Esophagus squamous epithelium (tissue), 5 donors: ENCODE measurements at places on chromosomes 12 and 14.

GRCh38 chr12:3300833-3301401 is 190.1 kb upstream of the PRMT8 start:
- DNase-seq: no peak

DNA sequence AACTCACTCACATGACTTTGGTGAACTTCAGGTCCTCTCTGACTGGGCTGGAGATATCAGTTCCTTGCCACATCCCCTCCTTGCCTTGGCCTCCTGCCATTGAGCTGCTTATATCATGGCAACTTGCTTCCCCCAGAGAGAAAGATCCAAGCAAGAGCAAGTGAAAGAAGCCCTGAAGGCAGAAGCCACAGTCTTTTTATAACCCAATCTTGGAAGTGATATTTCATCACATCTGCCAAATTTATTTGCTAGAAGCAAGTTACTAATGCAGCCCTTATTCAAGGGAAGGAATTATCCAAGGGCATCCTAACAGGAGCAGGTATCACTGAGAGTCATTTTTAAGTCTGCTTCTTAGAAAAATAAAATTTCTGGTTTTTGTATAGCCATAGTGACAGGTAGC is 127.8 kb downstream of the SLC38A4 start:
- DNase-seq: no peak

DNA sequence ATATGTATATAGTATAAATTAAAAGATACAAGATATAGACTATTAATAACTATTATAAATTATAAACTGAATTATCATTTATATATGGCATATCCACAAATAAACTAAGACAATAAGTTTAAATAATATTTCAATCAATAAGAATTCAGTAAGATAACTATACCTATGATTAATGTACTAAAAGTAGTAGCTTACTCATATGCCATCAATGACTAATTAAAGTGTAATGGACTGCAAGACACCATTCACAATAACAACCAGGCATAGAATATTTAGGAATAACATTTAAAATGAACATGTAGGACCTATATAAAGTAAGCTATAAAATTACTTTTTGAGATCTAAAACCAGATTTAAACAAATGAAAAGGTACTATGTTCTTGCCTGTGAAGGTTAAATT is 18.8 kb downstream of the KCNC2 start:
- DNase-seq: no peak

DNA sequence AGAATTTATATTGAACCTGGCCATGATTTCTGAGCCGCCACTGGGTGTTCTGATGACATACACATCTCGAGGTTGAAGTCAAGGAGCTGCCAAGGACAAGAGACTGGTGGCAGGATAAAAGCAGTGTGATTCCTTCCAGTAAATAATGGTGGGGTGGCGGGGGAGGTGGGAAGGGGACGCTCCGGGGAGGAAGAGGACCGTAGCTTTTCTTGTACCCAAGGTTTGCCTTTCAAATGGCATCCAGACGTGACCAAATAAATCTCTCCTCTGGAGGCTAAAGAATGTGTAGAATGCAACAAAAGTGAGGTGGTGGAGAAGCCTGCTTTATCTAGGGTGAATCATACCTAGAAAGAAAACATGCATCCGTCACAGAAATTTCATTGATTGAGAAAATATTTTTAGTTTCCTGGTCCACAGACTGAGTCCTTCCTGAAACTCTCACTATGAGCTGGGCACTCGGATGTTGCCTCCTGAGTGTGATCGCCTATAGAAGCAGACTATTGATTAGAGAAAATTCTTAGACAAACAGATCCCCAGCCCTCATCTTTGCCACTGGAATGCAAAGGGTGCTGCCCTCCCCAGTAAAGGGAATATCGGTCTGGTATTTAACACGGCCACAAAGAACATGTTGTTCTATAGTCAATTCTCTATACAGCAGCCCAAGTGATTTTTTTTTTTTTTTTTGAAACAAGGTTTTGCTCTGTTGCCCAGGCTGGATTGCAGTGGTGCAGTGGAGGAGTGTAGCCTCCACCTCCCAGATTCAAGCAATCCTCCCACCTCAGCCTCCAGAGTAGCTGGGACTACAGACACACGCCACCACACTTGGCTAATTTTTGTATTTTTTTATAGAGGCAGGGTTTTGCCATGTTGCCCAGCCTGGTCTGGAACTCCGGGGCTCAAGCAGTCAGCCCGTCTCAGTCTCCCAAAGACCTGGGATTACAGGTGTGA is 112.1 kb downstream of the DPF3 start:
- DNase-seq: no peak

DNA sequence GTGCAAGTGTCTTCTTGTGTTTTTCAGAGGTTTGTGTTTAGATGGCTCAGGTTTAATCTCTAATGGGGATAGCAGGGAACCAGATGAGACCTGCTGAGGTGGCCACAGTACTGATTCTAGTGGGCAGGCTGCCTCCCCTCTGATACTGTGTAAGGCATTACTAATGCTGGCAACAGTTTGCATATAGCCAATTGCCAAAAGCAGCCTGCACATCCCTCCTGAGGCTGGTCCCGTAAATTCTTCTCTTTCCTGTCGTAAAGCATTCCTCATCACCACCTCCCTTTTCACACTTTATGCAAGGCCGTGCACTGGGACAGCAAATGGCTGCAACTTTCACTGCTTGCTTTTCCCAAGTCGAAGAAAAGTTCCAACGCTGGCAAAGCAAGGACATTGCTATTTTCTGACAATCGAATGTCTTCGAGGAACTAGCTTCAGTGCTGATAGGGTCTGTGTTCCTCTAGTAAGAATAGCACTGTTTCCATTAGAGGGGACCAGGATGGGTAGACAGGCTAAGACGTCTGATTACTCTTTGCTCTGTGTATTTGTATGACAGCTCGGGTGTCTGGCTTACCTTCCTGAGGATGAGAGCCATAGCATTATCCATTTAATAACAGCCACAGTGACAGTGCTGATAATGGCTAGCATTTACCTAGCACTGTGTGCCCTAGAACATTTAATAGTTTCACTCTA is 178.2 kb upstream of the HIF1A start:
- DNase-seq: no peak

DNA sequence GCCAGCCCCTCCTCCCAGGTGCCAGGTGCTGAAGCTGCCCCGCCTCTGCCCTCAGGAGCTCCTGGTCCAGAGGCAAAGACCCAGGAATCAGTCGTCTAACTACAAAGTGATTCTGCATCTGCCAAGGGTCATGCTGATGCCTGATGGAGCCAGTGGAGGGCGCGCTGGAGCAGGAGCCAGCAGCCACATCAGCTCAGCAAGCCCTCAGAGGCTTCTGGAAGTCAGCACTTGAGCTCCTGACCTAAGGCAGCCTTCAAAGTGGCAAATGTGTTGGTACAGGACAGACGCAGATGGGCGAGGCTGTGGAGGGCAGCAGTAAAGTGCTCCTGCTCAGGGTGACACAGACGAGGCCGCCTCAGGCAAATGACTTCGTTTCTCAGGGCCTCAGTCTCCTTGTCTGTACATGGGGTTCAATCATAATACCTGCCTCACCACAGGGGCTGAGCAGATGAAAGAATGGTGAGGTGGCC is 10.9 kb downstream of the C12orf43 start:
- no peak for DNase-seq

- DNase-seq: no peak
Observed at GRCh38 chr12:82027612-82028011, 268.5 kb upstream of the PPFIA2 start.

- no peak for DNase-seq
Observed at GRCh38 chr12:130491421-130492357, 154.0 kb downstream of the PIWIL1 start.

- DNase-seq: no peak
Observed at GRCh38 chr12:103824290-103824689, 16.7 kb downstream of the NT5DC3 start.

DNA sequence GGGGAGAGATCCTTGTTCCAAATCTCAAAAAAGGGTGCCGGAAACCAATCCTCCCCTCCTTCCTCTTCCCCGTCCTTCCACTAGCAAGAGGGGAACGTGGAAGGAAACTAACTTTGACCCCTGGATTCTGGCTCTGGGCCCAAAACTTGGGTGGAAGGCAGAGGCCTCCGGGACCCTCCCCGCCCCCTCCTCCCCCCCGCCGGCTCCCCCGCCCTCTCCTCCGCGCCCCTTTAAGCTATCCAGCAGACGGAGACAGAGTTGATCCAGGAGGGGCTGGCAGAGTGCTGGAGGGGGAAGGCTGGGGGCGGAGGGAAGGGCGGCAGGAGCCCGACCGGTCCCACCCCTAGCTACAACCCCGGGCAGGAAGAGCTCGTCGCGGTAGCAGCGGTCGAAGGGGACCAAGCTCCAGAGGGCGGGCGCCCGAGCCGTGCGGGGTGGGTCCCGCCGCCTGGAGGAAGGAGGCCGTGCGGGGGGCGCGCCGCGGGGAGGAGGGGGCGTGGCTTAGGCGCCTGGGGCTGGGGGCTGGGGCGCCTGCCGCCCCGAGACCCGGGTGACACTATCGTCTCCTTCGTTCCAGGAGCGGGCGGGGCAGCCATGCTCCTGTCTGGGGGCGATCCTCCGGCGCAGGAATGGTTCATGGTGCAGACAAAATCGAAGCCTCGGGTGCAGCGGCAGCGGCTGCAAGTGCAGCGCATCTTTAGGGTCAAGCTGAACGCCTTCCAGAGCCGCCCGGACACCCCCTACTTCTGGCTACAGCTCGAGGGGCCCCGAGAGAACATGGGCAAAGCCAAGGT is at the start of gene NYNRIN:
Gene NYNRIN (plus strand): TSS at position 351 of the 794 bp plus-strand sequence. CDS start 244 bp downstream, at position 595.
- DNase-seq: no peak

GRCh38 chr14:50804181-50804721 is 26.7 kb downstream of the NIN start:
- DNase-seq: no peak

DNA sequence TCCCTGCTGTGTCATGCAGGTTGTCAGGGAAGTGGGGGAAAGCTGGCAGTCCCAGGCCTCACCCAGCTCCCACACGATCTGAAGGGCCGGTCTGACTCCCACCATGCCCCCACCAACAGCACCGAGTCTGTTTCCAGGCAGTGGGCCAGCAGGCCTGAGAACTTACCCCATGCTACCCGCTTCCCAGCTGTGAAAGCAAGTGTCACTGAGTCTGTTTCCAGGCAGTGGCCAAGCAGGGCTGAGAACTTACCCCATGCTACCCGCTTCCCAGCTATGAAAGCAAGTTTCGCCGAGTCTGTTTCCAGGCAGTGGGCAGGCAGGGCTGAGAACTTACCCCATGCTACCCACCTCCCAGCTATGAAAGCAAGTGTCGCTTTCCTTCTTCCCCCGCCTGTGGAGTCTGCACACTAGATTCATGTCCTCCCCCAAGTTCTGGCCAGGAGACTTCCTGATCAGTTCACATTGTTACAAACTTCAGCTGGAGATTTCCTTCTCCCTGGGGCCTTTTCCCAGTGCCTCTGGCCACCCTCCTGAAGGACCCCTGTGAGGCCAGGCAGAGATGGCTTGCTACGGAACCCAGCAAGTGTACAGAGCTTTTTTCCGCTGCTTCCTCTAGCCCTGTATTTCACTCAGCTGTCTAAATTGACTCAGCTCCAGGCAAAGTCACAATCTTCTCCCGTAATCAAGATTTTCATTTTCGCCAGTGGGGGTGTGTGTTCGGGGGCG is 435.4 kb downstream of the TMTC2 start:
- no peak for DNase-seq

- no peak for DNase-seq
Observed at GRCh38 chr14:102882226-102882906, 40.1 kb upstream of the AMN start.

DNA sequence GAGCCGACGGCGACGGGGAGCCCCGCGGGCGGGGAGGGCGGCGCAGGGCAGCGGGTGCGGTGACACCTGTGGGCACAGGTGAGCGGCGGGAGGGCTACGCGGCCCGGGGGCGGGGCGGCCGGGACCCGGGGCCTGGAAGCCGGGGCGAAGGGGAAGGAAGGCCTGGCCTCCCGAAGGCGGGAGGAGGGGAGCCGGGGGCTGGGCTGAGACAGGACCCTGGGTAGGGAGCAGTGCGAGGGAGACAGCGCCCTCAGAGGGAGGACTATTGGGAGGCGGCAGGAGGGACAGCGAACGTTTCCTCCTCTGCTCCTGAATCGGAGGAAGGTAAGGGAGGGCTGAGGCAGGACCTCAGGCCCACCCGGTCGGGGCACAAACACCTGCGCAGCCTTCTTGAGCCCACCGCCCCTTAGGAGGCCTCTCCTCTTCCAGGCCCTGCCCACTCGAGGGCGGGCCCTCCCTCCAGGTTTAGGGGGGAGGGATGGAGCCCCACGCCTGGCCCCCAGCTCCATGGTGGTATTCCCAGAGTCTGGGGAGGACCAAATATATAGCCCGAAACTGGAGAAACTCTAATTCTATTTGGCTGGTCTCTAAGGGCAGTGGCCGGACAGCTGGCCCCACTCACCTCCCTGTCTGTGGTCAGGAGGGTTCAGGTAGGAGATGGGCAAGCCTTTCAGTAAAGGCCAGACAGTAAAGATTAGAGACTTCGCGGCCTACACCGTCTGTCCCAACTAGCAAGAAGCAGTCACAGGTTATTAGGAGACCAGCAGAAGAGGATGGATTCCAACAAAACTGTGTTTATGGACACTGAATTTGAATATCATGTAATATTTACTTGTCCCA is 509 bp downstream of the PLEKHG6 start:
- DNase-seq: no peak

DNA sequence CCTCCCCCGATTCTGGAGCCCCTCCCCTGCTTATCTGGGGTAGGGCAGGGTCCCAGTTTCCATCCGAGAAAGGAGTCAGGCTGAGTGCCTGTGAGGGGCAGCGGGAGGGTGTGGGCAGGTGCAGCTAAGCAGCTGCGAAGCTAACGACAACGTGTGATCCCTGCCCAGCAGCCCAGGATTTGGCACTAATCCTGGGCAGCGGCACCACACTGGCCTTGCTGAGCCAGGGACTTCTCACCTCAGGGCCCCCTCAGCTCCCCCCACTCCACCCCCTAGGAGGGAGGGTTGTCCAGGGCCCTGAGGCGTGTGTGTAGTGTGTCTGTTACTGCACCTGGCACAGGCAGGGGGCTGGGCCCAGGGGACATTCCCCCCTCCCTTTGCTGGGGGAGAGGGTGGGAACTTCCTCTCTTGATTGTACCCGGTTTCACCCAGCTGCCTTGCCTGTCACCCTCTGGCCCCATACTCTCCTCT is 1.8 kb downstream of the SMIM41 start:
- DNase-seq: no peak

DNA sequence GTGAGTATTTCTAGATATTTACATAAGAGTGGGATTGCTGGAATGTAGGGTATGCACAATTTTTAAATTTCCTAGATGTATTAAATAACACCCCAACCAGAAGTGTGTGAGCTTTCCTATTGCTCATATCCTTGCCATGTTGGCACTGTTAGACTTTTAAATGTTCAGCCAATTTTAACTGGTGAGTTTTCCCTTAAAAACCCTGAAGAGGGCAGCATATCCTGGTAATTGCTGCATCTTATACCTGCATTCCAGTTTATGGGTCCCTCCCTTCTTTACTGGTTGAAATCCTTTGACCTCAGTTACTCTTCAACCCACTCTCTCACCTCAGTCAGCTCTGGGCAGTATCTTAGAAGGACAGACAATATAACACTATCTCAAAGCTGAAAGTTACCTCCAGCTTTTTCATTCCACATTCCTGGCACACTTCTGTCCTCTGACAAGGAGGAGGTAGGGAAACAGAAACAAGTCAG is 270.6 kb downstream of the PAWR start:
- no peak for DNase-seq
